ENCODE measurements at places on chromosomes 4 and X. TPM values are rescaled to one million over a fixed set of nuclear protein-coding genes. Genes with fewer than 3 reads are reported as not detected.

The FAM9B gene
- polyA plus RNA-seq: not detected

DNA sequence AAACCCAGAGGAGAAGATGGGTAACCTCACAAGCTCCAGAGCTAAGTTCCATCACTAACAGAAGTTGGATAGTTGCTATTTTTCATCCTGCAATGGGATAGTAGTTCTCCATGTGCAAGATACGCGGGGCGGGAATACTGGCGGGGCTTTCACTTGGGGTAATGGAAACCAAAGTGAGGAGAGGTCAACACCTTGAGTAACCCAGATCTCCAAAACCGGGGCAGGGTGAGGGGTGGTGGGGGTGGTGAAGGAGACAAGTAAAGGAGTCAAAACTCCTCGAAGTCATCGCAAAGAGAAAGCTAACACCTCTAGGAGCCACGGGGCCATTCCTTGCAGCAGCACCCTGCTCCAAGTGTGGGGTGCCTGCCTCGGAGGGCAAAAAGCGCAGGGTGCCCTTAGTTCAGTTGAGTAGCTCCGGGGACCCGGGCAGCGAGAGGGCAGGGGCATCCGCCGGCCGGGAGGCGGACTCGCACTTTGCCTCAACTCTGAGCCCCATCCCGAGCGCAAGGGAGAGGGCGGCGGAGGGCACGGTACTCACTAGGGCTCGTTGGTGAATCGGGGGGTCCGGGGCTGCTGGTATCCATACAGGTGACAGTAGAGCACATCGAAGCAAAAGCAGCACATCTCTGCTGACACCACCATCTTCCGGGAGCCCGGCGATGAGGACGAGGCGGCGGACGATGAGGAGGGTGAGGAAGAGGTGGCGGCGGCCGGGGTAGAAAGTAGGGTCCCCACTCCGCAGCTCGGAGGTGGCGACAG lies 645 bp downstream of the AMMECR1 start:
- no peak for DNase-seq

GRCh38 chr4:13546941-13547484 lies 2.7 kb upstream of the NKX3-2 start:
- no peak for DNase-seq

The GLUD2 gene
- polyA plus RNA-seq: 1.1 TPM

The MAGEC1 gene
- not detected for polyA plus RNA-seq

The CSAG1 gene
- polyA plus RNA-seq: not detected

GRCh38 chr4:184384810-184385557 lies 89.4 kb downstream of the IRF2 start:
- DNase-seq: no peak

DNA sequence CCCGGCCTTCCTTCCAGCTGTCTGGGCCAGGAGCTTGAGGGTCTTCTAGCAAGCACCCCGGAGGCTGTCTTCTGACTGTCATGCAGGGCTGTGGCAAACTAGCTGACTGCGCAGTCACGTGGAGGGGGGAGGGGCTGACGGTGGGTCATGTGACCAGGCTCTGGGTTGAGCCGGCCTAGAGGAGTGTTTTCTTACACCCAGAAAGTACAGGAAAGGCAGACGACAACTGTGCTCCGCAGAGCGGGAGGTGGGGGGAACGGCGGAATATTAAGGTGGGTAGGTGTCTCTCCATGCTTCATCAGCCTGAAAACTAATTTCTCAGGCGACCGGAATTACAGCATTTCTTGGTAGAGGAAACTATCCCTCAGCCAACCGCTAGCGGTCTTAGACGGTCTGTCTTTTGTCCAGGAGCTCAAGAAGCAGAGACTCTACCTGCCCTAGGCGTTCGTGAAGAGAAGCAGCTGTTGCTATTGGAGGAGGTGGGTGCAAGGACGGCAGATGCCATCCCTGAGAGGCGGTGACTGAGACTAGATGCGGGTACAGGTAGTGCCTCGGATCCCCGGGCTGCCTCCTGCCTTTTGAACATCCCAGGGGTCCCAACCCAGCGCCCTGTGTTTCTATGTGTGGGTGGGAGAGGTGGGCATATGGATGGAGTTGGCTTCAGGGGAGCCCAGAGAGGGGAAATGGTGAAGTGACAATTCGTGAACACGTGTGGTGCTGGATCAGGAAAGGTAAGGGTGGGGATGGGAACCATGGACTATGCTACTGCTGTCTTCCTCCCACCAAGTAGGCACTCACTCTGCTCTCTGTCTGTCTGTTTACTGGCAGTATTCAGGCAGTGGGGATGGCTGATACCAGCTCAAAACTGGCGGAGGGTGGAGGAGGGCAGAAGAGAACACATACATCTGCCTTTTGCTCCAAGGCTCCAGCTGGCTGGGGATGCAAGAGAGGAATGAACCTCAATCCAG lies 8.8 kb downstream of the GPRASP1 start:
- DNase-seq: peak; percentile 87

The SORBS2 gene
- polyA plus RNA-seq: not detected

DNA sequence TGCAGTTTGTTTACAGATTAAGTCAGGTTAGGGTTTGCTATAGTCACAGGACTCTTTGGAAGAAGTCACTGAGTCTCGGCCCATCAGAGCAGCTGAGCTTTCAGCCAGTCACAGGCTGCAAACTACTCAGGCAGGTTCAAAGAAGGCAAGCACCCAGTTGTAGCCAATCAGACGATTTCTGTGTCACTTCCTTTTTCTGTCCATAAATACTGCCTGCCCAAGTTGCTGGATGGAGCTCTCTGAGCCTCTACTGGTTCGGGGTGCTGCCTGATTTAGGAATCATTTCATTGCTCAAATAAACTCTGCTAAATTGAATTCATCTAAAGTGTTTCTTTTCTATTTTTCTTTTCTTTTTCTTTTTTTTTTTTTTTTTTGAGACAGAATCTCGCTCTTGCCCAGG lies 7.3 kb upstream of the SH3BP2 start:
- DNase-seq: no peak

GRCh38 chr4:101136373-101137370 lies 210.7 kb downstream of the PPP3CA start:
- DNase-seq: no peak

The DGKK gene
- not detected for polyA plus RNA-seq

- DNase-seq: no peak
These were observed 19.1 kb upstream of the EGFL6 start for GRCh38 chrX:13550346-13550745.

DNA sequence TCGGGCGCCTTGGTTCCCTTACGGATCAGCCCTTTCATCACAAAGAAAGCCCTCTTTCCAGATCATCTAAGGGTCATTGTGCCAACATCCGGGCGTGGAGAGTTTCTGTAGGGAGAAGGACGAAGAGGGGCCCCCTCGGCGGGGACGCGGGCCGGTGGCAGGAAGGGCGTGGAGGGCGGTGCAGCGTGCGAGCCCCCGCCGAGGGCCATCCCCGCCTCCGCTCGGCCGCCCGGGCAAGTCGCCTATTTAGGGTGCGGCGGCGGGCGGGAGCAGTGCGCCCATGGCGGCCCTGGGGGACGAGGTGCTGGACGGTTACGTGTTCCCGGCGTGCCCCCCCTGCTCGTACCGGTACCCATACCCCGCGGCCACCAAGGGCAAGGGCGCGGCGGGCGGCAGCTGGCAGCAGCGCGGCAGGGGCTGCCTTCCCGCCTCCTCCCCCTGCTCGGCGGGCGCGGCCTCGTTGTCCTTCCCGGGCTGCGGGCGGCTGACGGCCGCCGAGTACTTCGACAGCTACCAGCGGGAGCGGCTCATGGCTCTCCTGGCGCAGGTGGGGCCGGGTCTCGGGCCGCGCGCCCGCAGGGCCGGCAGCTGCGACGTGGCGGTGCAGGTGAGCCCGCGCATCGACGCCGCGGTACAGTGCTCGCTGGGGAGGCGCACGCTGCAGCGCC lies at the start of gene ZAR1:
TSS of gene ZAR1 (plus strand) at position 241 of the 668 bp plus-strand sequence. CDS start at position 281, 40 bp downstream.
- no peak for DNase-seq

The TRIM2 gene
- 1.1 TPM for polyA plus RNA-seq

The P2RY4 gene
- polyA plus RNA-seq: not detected

The FAM53A gene
- polyA plus RNA-seq: 0.76 TPM

DNA sequence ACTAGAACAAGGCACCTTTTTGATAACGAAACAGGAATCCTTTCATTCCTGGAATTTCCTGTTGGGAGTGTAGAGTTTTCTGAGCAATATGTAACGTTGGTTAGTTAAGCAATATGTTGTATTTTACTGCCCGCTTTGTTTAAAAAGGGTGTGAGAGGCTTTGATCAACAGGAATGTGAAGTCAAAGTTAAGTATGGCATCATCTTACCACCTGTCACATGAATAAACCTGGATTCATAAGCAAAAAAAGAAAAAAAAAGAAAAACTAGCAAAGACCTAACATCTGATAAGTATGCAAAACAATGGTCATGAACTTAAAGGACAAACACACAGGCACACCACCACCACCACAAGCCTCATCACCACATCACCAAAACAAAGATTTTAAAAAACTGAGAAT lies 7.1 kb upstream of the CXCL5 start:
- no peak for DNase-seq
